NCI-H510A (cell line): ENCODE measurements at places on chromosomes 12 and 14.

GRCh38 chr14:94494085-94494484 lies 15.2 kb downstream of the SERPINA12 start:
- no peak for DNase-seq

DNA sequence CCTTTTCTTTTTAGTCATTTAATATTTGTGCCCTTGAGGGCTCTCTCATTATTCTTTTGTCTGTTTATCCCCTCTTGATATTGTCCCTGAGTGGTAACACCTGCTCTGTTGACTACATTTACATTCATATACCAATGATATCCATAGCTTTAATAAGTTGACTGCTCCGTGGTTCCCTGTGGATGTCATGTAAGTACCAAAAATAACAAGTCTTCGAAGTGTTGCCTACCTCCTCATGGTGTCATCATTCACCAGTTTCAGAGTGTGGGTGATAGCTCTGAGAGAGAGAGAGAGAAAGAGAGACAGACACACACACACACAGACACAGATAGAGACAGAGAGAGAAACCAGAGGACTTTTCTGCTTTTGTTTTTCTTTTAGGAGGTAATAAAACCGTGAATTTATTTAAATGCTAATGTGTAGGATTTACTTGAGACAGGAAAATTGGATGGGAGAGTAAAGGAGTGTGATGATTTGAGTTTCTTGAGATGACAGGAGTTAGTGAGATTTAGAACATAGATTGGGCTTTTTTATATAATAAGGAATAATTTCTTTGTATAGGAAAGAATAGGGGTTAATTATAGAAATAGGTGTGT lies 52.2 kb downstream of the PAPOLA start:
- no peak for DNase-seq

GRCh38 chr12:107525719-107526554 lies 159.7 kb upstream of the PWP1 start:
- DNase-seq: no peak

- no peak for DNase-seq
Observed at GRCh38 chr12:26979733-26980132, 34.5 kb downstream of the TM7SF3 start.

- no peak for DNase-seq
Observed at GRCh38 chr14:97057238-97058073, 260.3 kb downstream of the VRK1 start.

DNA sequence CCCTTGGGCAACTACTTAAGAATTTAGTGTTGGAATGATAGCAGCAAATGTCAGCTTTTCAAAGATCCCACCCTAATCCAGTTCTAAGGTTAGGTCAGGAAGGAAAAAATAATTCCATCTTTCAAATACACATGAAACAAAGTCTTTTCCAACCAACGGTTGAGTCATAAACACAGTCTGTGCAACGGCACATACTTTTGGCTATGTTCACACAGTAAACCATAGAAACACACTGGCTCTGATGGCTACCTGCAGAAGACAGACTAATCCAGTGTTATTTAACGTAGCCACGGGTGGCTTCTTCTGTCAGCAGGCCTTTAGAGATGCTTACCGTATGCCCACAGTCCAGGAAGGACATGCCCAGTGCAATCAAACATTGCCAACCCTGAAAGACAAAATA lies 35.7 kb downstream of the HIGD1C start:
- no peak for DNase-seq

- DNase-seq: no peak
Observed at GRCh38 chr12:113292091-113292490, 42.8 kb downstream of the SLC8B1 start.

GRCh38 chr14:64347748-64348147 lies 40.4 kb upstream of the MTHFD1 start:
- no peak for DNase-seq

DNA sequence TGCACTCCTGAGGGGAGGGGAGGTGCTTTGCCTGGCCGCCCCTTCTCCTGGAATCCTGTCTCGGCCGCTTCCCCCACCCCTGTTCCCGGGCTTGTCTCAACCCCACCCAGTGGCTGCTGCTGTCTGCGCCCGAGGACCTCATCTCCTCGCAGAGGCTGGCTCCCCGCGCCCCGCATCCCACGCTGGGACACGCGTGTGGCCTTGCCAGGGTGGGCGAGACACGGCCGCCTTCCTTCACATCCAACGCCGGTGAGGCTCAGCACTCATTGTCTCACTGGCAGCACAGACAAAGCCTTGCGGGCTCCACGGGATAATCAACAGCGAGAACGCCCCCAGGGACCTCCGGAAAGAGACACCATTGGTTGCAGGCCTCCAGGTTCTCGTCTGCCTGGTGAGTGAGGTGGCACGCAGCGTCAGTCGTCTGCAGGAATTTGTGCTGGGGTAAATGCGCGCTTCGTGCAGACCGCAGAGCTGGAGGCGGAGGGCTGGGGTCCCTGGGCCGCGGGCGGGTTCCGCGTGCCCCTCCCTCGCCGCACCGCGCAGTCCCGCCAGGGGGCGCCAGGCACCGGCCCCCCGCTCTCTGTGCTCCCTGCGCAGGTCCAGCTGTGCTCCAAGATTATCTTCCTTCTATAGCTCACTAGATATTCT lies 26.8 kb downstream of the CCDC177 start:
- DNase-seq: no peak
